ENCODE measurements at places on chromosomes 4 and X.

DNA sequence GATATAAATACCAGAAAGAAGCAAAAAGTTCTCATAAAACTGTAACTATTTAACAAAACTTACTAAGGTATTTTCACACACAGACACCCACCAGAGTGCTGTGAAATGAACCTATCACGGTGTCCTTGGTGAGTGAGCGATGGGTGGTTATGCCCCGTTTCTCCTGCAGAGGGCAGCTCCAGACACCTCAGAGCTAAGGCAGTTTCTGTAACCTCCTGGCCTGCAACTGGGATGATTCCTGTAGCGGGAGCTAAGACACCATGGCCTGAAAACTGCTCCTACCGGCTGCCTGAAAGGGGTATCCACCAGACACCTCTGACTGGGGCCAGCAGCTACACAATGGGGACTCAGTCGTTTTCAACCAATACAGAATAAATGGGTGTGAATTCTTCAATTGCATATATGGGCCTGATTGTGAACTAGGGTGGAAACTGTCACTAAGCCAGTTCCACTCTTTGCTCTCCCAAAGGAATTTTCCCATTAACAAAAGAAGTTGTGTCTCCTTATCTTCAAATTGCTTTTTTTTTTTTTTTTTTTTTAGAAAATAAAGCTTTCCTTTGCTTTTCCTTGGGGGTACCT, 2375.8 kb upstream of the TENM3 start:
- DNase-seq, result peak; percentile 74

- DNase-seq, result no peak
Observed at GRCh38 chr4:123524958-123525628, 128.5 kb downstream of the SPRY1 start.

- no peak for DNase-seq
Observed at GRCh38 chr4:169657470-169658107, 37.2 kb downstream of the CLCN3 start.

DNA sequence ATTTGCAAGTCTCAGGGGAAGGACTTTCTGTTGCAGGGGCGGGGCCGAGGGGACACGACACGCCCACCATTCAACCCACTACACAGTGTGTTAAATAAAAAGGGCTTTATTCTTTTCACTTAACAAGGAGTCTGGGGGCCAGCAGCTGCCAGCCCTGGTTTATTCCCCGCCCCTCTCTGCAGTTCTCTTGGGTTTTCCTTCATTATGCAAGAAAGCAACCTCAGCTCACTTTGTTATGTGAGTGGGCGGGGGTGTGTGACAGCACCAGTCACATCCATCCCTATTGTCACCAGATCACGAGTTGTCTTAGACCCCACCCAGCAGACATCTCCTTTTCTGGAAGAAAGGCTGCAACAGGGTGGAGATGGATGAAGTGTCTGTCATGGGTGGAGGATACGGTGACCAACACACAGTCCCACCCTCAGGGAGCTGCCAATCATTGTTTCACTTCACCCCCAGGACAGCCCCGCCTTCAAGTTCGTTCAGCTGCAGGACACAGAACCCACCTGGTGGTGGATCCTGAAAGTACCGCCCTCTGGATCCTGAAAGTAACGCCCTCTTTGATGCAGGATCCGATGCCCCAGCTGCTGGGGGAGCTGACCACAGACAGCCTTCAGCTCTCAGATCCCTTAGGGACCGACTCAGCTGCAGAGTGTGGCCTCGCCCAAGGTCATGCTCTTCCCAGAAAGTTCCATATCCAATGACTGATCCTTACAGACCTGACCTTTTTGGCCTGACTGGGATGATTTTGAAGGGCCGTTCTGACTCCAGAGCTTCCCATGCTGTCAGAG, 79.6 kb downstream of the SMIM20 start:
- peak; percentile 39 for DNase-seq

DNA sequence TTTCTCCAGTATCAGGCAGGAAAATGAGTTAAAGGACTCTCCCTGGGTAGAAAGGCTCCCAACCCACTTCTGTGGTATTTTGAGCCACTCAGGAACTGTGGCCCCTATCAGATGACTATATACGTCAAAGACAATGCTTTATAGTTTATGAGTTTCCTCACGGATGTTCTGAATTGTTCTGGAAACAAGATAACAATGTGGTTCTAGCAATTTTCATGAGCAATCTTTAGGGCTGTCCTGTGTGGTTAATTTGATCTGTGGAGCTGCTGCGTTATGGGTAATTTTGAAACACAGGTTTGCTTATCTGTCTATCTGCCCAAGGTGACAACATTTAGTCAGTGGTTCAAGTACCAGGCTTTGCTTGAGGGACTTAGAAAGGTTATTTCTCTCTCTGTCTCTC, 46.7 kb upstream of the IL2 start:
- no peak for DNase-seq

DNA sequence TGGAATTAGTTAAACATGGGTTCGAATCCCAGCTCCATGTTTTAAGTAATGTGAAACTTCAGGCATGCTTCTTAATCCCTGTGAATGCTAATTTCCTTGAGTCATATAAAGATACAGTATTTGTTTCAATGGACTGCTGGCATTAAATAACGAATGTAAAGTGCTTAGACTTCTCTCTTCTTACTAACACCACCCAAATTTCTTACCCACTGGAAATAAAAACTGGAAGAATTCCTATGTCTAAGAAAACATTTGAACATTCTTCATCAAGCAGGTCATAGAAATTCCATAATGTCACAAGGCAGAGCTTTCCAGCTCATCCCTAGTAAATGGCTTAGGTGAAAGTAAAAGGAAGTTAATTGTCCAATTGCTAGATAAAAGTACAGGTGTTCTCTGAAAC, 172.5 kb downstream of the ANK2 start:
- no peak for DNase-seq

GRCh38 chr4:71206763-71207162, 132.1 kb upstream of the SLC4A4 start:
- DNase-seq, result no peak

DNA sequence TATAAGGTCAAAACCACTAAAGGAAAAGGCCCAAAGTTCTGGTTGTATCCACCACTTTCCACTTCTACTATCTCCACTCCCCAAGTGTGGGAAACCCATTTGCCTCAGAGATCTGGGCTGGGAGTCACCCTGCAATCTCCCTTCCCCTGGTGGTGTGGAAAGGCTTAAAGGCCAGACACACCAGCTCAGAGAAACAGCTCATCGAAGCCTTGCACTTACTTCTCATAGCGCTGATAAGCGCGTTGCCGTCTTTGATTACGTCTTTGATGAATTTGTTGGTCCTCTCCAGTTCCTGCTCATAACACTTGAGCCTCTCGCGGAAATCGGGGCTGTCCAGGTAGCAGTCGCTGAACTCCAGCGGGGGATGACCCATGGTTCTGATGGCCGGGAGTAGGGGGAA, 647 bp downstream of the OPHN1 start:
- peak; percentile 4 for DNase-seq

GRCh38 chr4:63717384-63717783, 691.9 kb downstream of the TECRL start:
- DNase-seq, result peak; percentile 42

DNA sequence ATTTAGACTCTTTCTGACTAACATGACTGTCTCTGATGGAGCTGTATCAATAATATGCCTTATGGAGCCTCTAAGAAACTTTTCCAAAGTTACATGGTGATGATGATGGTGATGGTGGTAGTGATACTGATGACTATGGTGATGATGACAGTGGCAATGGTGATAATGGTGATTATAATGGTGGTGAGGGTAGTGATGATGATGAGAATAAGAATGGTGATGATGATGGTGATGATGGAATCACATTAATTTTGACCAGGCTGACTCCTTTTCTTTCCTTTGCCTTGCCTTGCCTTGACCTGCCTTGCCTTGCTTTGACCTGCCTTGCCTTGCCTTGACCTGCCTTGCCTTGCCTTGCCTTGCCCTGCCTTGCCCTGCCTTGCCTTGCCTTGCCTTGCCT, 31.7 kb upstream of the AREG start:
- DNase-seq, result no peak

DNA sequence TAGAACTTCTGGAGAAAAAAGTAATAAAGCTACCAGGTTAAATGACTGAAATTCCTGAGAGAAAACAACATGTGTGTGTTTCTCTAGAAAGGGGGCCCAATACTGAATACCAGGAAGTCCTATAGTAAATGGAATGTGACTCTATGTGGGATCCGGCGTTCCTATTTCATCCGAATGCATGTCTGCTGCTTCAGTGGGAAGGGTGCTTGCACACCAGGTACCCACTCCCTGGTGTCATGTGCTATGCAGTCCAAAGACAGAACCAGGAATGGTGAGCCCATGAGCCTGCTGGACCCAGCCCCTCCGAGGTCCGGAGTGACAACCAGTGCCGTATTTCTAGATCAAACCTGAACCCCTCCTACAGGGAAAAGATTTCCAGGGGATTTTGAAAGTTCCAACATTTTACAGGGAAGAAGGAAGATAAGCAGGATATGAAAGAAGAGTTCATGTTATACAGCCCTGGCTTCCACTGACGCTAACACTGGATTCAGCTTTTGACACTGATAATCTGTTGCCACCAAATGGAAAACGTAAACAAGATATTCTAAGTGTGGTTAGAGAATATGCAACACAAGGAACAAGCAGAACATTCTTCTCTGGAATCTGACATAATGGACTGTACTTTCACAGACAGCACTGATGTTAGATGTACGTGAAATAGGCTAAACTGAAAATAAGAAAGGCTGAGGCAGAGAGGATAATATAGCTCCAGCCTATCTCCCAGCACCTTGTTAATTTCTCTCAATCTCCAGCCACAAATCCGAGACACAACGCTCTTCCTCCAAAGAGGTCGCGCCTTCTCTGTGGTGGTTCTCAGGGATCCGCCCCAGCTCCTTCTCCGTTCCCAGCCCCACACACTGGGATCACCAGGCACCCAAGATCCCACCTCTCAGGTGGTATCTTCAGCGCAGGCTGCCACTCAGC, 725 bp upstream of the CXCL1 start:
- no peak for DNase-seq

DNA sequence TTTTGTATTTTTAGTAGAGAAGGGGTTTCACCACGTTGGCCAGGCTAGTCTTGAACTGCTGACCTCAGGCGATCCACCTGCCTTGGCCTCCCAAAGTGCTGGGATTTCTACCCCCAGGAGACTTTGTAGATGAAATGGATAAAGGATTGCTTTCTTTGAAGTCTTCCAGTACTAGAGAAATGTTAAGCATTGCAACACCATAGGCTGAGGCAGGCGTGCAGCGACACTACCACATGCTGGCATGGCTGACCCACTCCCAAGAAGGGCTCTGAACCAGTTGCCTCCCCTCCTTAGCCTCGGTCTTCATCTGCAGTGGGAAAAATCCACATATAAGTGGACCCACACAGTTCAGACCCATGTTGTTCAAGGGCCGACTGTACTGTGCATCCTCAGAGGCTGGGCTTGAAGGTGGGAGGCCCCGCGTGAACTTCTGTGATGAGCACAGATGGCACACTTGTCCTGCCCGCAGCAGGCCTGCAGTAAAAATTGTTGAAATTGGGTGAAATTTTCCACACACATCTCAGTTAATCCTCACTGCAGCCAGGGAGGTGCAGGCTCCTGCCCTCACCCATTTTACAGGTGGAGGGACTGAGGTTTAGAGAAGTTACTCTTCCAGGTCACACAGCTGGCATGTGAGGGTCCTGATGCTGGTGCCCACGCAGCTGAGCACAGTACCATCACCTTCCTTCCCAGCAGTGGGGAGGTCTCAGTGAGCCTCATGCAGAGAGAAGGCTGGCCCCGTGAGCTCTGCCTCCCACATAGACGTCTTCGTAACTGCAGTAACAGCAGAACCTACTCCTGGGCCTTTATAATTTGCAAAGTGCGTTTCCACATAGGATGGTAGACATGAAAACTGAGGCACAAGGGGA, 35.5 kb downstream of the HTRA3 start:
- DNase-seq, result no peak

GRCh38 chr4:8203052-8203401, 3.9 kb downstream of the SH3TC1 start:
- no peak for DNase-seq

GRCh38 chr4:168082379-168082778, 10.0 kb upstream of the ANXA10 start:
- DNase-seq, result no peak

DNA sequence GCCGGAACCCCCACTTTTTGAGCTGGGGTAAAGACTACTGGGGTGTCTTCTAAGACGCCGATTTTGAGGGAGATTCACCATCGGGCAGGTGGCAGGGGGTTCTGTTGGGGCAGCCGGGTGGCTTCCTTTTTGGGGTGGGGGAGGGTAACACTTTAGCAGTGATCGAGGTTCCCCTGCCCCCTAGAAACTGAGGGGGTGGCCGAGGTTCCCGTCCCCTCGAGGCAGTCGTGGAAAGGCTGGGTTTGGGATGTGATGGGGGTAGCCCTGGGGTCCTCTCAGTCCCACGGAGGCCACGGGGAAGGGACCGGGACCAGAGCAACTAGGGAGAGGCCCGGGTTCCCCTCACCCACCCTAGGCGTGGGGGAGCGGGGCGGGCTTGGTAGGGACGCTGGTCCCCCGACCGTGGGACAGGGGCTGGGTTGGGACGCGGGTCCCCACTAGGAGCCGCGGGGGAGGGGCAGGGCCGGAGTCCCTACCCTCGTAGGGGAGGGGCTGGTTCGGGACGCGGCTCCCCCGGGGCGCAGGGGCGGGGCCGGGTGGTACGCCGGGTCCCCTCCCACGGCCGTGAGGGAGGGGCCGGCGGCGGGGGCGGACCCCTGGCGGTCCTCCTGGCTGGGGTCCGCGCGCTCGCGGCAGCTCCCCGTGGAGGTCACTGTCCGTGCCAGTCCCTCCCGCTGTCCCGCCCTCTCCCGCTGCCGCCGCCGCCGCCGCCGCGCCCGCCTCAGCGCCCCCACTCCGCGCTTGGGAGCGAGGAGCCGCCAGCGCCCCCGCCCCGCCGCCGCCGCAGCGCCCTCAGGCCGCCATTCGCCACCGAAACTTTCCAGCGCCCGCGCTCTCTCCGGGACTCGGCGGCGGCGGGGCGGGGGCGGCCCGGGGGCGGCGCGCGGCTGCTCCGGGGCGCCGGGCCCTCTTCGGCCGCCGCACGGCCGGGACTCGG, at the start of gene TBL1X:
Gene TBL1X (plus strand): TSS at position 624 of the 937 bp plus-strand sequence. CDS start 188,529 bp downstream, outside the sequence.
- peak; percentile 74 for DNase-seq

- DNase-seq, result no peak
Observed at GRCh38 chr4:172707622-172708021, 461.0 kb upstream of the GALNT7 start.

- DNase-seq, result no peak
Observed at GRCh38 chrX:121179972-121180371, 132.6 kb downstream of the GLUD2 start.

DNA sequence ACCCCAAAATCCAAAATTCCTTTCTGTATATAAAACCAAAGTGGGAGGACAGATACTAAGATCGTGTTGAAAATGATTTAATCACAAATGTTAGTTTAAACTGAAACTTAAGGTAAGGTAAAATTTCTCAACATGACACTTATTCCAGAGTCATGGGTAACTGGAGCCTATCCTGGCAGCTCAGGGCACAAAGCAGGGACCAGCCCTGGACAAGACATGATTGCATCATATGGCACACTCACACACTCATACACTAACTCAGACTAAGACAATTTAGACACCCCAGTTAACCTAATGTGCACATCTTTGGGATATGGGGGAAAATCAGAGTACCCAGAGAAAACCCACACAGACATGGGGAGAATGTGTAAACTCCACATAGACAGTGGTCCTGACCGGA, 244.1 kb upstream of the TEX13A start:
- no peak for DNase-seq

- no peak for DNase-seq
Observed at GRCh38 chr4:164617426-164617825, 136.5 kb upstream of the SMIM31 start.
